T-helper 2 cell treated with Interferon-gamma antibody and Interleukin-4, amounts not matched to agents 5 μg/mL and 100 μg/mL, for 36 hours (primary cell): ENCODE measurements at places on chromosomes 2 and 18.

- H3K36me3 ChIP-seq: no peaks in the 10 kb centered on the region
- H3K4me3 ChIP-seq: no peak overlapping the region
- H3K4me1 ChIP-seq: no peaks in the 10 kb centered on the region
- H3K27ac ChIP-seq: no peak overlapping the region
- no peak for DNase-seq
- peaks cover 24% of the 10 kb centered on the region for H3K27me3 ChIP-seq
These were observed 68.8 kb downstream of the ACAA2 start for GRCh38 chr18:49744376-49745008.

- H3K27me3 ChIP-seq: peaks cover 24% of the 10 kb centered on the region
- DNase-seq: no peak
- no peak overlapping the region for H3K27ac ChIP-seq
- no peak overlapping the region for H3K4me3 ChIP-seq
- no peaks in the 10 kb centered on the region for H3K36me3 ChIP-seq
- H3K4me1 ChIP-seq: no peaks in the 10 kb centered on the region
These were observed 88.0 kb upstream of the RAB27B start for GRCh38 chr18:54740136-54740846.

- DNase-seq: no peak
- no peak overlapping the region for H3K27ac ChIP-seq
- no peak overlapping the region for H3K4me3 ChIP-seq
- no peaks in the 10 kb centered on the region for H3K27me3 ChIP-seq
- H3K4me1 ChIP-seq: peaks cover 11% of the 10 kb centered on the region
- H3K36me3 ChIP-seq: no peaks in the 10 kb centered on the region
These were observed 10.8 kb upstream of the ALPP start for GRCh38 chr2:232367591-232368233.

- H3K27ac ChIP-seq: no peak overlapping the region
- peaks cover 5% of the 10 kb centered on the region for H3K27me3 ChIP-seq
- H3K36me3 ChIP-seq: no peaks in the 10 kb centered on the region
These were observed 16.6 kb upstream of the CCNYL1 start for GRCh38 chr2:207694811-207695281.

DNA sequence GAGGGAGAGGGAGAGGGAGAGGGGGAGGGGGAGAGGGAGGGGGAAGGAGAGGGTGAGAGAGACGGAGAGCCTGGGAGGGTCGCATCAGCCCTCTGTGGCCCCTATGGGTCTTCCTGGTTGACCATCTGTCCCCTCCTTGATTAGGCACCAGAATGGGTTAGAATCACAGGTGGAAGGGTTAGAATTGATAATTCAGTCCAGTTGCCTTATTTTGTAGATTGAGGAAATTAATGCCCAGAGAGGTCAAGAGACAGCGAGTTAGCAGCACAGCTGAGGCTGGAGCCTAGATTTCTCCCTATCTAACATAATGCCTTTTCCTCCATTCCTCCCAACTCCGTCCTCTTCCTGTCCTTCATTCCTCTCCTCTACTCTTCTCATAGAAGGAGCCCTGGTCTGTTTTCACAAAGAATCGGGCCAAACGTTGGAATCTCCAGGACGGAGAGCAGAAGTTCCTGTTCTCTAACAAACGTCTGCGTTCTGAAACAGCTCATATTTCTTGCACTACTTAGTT lies 338 bp upstream of the THUMPD2 start:
- H3K36me3 ChIP-seq: peaks cover 27% of the 10 kb centered on the region
- H3K4me1 ChIP-seq: peaks cover 48% of the 10 kb centered on the region
- peaks cover 2% of the 10 kb centered on the region for H3K27me3 ChIP-seq
- peak overlapping the region; percentile 96 for H3K4me3 ChIP-seq
- H3K27ac ChIP-seq: peak overlapping the region; percentile 73

- no peak overlapping the region for H3K4me3 ChIP-seq
- peaks cover 26% of the 10 kb centered on the region for H3K36me3 ChIP-seq
- no peaks in the 10 kb centered on the region for H3K27me3 ChIP-seq
- H3K4me1 ChIP-seq: peaks cover 19% of the 10 kb centered on the region
These were observed 7.1 kb upstream of the CEP68 start for GRCh38 chr2:65049010-65049639.

- no peak overlapping the region for H3K27ac ChIP-seq
- H3K4me3 ChIP-seq: no peak overlapping the region
- H3K27me3 ChIP-seq: no peaks in the 10 kb centered on the region
These were observed 47.7 kb downstream of the GLI2 start for GRCh38 chr2:120783371-120783791.

- no peaks in the 10 kb centered on the region for H3K36me3 ChIP-seq
- H3K27ac ChIP-seq: no peak overlapping the region
- no peak for DNase-seq
- H3K4me3 ChIP-seq: no peak overlapping the region
- peaks cover 31% of the 10 kb centered on the region for H3K27me3 ChIP-seq
These were observed 174.4 kb downstream of the RPIA start for GRCh38 chr2:88865801-88866371.

DNA sequence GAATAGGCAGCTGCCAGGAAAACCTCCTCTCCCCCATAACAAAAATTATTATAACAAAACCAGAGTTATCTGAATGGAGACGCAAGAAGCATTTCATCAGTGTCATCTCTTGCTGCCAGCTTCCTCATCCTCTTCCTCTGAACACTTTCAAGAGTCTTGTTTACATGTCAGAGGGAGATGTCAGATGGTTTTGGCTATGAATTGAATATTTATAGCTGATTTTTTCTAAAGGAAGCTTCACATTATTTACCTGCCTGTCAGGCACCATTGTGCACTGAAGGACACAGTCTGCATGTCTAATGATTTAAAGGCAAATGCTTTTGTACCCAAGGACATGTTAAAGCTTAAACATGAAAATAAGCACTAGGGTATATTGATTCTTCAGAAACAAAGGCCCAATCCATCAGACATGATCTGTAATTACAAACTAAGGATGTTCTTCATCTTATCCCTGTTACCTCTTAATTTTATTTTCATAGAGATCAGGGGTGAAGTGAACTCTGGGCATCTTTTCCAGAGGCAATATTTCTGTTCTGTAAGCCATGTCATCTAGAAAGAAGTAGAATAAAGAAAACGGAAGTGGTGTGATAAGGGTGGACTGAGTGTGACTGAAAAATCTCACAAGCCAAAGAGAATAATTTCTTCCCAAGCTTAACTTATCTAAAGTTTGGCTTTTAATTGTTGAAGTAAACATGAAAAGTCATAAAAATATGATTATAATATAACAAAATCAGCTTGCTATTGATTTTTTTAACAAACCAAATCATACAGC lies 168.7 kb downstream of the ANKRD44 start:
- H3K4me1 ChIP-seq: peaks cover 56% of the 10 kb centered on the region
- peak overlapping the region; percentile 22 for H3K4me3 ChIP-seq
- H3K27me3 ChIP-seq: no peaks in the 10 kb centered on the region
- H3K27ac ChIP-seq: peak overlapping the region; percentile 64

DNA sequence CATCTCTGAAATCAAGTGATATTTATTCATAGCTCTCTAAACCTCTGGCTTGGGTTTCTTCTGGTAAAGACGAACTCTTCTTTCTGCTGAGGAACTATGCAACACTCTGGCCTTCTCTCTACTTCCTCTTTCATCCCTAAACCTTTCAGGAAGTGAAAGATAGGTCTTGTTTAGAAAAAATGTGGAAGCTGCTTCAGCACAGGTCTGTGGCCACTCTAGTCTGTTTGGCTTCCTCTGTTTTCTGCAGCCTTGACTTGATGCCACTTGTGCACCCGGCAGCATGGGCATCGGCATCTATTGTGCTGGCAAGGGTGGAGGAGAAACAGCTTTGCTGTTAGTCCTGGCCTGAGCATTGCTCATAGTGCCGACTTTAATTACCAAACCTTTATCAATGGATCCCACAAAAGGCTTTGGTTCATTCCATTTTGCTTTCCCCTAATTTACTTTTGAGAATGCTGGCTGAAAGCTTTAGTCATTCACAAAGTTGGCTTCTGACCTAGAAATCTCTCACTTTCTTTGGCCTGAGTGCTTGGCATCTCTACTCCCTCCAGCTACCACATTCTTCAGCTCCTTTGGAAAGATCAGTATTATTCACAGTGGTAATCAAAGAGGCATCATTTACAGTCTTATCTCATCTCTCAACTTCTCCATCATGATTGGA lies 32.0 kb upstream of the GPR39 start:
- no peak for DNase-seq
- H3K4me1 ChIP-seq: no peaks in the 10 kb centered on the region
- no peak overlapping the region for H3K27ac ChIP-seq
- H3K4me3 ChIP-seq: no peak overlapping the region
- H3K36me3 ChIP-seq: no peaks in the 10 kb centered on the region
- no peaks in the 10 kb centered on the region for H3K27me3 ChIP-seq

- DNase-seq: no peak
- no peak overlapping the region for H3K4me3 ChIP-seq
- no peaks in the 10 kb centered on the region for H3K27me3 ChIP-seq
- H3K36me3 ChIP-seq: no peaks in the 10 kb centered on the region
These were observed 426.9 kb downstream of the NR4A2 start for GRCh38 chr2:155905657-155906056.

- no peak for DNase-seq
- peak overlapping the region; percentile 47 for H3K27ac ChIP-seq
- H3K4me3 ChIP-seq: peak overlapping the region; percentile 53
- H3K4me1 ChIP-seq: peaks cover 16% of the 10 kb centered on the region
- peaks cover 3% of the 10 kb centered on the region for H3K27me3 ChIP-seq
- no peaks in the 10 kb centered on the region for H3K36me3 ChIP-seq
These were observed 105.6 kb downstream of the PRPF40A start for GRCh38 chr2:152611458-152612231.

DNA sequence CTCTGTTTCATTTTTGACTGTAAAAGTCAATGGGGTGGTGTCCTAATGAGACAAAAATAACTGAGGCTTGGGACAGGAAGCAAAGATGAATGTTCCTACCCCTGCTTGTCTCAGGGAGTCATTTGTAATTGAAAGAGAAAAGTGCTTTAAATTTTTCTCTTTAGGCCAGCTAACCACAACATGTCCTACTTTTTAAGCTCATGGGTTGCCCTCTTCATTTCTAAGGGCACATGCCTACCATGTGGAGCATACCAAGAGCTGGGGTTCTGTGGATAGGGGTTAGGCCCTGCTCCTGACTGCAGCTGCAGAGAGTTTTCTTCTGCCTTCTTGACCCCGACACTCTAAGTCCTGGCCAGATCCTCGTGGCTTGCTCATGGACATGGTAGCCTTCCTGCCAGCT lies 96.8 kb upstream of the ARL4C start:
- no peaks in the 10 kb centered on the region for H3K4me1 ChIP-seq
- no peak overlapping the region for H3K27ac ChIP-seq
- DNase-seq: no peak
- H3K36me3 ChIP-seq: no peaks in the 10 kb centered on the region
- H3K27me3 ChIP-seq: no peaks in the 10 kb centered on the region

DNA sequence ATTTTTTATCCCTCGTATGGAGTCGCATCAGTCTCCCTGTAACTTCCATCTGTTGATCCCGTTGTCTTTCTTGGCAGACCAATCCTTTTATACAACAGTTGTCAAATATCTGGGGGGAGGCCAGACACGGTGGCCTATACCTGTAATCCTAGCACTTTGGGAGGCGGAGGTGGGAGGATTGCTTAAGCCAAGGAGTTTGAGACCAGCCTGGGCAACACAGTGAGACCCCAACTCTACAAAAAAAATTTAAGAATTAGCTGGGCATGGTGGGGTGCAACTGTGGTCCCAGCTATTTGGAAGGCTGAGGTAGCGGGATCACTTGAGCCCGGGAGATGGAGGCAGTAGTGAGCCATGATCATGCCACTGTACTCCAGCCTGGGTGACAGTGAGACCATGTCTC lies 2.0 kb downstream of the XRCC5 start:
- DNase-seq: no peak
- H3K4me1 ChIP-seq: peaks cover 59% of the 10 kb centered on the region
- H3K4me3 ChIP-seq: peak overlapping the region; percentile 100

DNA sequence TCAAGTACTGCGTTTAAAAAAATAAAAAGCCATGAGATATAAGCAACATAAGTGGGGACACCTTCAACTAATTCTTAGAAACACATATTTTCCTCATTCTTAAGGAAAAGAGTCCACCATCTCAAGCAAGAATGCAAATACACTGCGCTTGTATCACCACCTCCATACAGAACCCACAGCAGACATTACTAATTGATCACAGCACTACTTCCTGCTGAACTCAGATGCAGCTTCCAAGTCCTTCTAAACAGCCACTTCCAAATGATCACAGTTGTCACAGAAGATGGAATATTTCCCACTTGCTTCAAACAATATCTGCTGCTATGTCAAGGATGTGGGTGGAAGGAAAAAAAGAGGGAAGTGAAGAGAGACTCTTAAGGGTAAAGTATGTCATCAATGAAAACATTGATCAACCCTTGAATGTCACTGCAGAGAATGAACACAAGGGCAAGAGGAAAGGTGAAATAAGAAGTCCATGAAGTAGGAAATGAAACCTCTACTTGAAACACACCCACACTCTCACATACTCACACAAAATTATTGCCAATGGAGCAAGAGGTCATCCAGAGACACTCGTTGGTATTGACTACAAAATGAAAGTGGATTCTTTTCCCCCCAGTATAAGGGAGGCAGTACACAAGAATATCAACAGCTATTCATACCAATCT lies 22.1 kb downstream of the TGFA start:
- DNase-seq: no peak
- H3K27ac ChIP-seq: no peak overlapping the region
- H3K4me1 ChIP-seq: no peaks in the 10 kb centered on the region
- no peaks in the 10 kb centered on the region for H3K27me3 ChIP-seq
- no peak overlapping the region for H3K4me3 ChIP-seq

GRCh38 chr2:98492441-98492840 lies 47.8 kb downstream of the INPP4A start:
- no peak for DNase-seq
- peaks cover 29% of the 10 kb centered on the region for H3K4me1 ChIP-seq
- no peak overlapping the region for H3K4me3 ChIP-seq
- H3K27me3 ChIP-seq: no peaks in the 10 kb centered on the region
- H3K27ac ChIP-seq: no peak overlapping the region

DNA sequence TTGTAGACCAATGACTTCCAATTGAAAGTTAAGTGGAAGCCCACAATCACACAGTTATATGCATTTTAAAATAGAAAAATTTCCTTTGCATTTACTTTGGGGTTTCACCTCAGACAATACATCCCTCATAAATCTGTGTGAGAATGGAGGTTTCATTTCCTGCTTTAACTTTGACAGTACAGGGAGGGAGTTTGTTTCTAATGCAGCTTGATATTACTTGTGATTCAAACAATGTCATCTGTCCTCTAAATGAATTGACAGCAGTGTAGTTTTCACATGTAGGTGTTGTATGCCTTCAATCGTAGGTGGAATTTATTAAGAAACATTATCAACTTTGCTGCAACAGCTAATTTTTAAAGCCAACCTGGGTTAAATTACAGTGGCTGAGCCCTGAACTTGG lies 75.2 kb downstream of the TMEFF2 start:
- H3K4me3 ChIP-seq: no peak overlapping the region
- no peak for DNase-seq
- no peak overlapping the region for H3K27ac ChIP-seq
- no peaks in the 10 kb centered on the region for H3K4me1 ChIP-seq
- no peaks in the 10 kb centered on the region for H3K27me3 ChIP-seq
- H3K36me3 ChIP-seq: no peaks in the 10 kb centered on the region
